B cell (primary cell): ENCODE measurements at places on chromosomes 2 and 18.

- H3K36me3 ChIP-seq: no peaks in the 10 kb centered on the region
- DNase-seq: no peak
- no peak overlapping the region for H3K27ac ChIP-seq
- H3K4me1 ChIP-seq: no peaks in the 10 kb centered on the region
- H3K27me3 ChIP-seq: no peaks in the 10 kb centered on the region
These were observed 364.9 kb downstream of the ANAPC1 start for GRCh38 chr2:111519071-111519470.

GRCh38 chr2:19021100-19021476 lies 337.3 kb downstream of the OSR1 start:
- no peak overlapping the region for H3K27ac ChIP-seq
- no peaks in the 10 kb centered on the region for H3K4me1 ChIP-seq
- H3K36me3 ChIP-seq: no peaks in the 10 kb centered on the region
- no peaks in the 10 kb centered on the region for H3K27me3 ChIP-seq
- DNase-seq: no peak

DNA sequence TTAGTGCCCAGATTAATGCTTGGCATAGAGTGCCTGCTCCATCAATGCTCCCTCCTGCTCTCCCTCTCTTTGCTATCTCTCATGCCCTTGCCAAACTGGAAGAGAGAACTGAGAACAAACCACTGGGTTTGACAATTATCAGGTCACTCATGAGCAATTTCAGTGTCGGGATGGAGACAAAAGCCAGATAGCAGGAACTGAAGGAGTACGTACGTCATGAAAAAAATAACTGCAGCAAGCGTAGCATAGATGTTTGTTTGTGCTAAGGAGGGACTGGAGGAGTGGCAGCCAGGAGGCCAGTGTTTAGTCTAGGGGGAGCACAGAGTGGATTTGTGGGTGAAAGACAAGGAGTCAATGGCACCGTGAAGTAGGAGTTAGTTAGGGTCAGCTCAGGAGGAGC lies 113.3 kb downstream of the POLE4 start:
- H3K4me1 ChIP-seq: no peaks in the 10 kb centered on the region
- H3K27ac ChIP-seq: no peak overlapping the region
- no peak overlapping the region for H3K4me3 ChIP-seq

- H3K4me3 ChIP-seq: no peak overlapping the region
- H3K27ac ChIP-seq: no peak overlapping the region
- H3K4me1 ChIP-seq: no peaks in the 10 kb centered on the region
- no peaks in the 10 kb centered on the region for H3K27me3 ChIP-seq
These were observed 38.2 kb downstream of the SNRPD1 start for GRCh38 chr18:21650311-21650710.

GRCh38 chr2:136891100-136891499 lies 125.8 kb downstream of the THSD7B start:
- H3K4me3 ChIP-seq: no peak overlapping the region
- H3K27ac ChIP-seq: no peak overlapping the region
- no peak for DNase-seq
- no peaks in the 10 kb centered on the region for H3K36me3 ChIP-seq
- no peaks in the 10 kb centered on the region for H3K4me1 ChIP-seq

GRCh38 chr2:139354518-139354917 lies 574.3 kb upstream of the NXPH2 start:
- no peaks in the 10 kb centered on the region for H3K36me3 ChIP-seq
- DNase-seq: no peak
- no peaks in the 10 kb centered on the region for H3K4me1 ChIP-seq
- no peaks in the 10 kb centered on the region for H3K27me3 ChIP-seq
- no peak overlapping the region for H3K4me3 ChIP-seq

GRCh38 chr2:232817756-232818155 lies 41.4 kb upstream of the KCNJ13 start:
- DNase-seq: no peak
- H3K27me3 ChIP-seq: no peaks in the 10 kb centered on the region
- no peak overlapping the region for H3K4me3 ChIP-seq
- H3K4me1 ChIP-seq: no peaks in the 10 kb centered on the region

DNA sequence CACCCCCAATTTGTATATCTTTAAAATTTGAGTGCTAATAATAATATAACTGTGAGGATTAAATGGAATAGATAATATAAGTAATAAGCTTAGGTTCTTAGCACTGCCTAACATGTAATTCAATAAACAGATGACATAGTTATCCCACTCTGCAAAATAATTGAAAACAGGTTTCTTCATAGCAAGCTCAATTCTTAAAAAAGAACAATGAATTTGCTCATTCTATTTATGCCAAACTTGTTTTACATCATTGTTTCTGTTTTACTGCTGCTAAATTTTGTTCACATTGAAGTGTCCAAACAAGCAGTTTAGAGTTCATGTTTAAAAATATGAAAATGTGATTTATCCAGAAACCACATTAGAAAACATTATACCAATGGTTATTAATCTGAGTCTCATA lies 217.0 kb downstream of the MBD5 start:
- H3K27ac ChIP-seq: no peak overlapping the region
- H3K4me1 ChIP-seq: no peaks in the 10 kb centered on the region
- no peaks in the 10 kb centered on the region for H3K27me3 ChIP-seq
- DNase-seq: no peak
- peaks cover 18% of the 10 kb centered on the region for H3K36me3 ChIP-seq

GRCh38 chr2:240374085-240374907 lies 61.2 kb upstream of the GPC1 start:
- no peak overlapping the region for H3K4me3 ChIP-seq
- no peaks in the 10 kb centered on the region for H3K36me3 ChIP-seq
- H3K27ac ChIP-seq: no peak overlapping the region
- no peaks in the 10 kb centered on the region for H3K27me3 ChIP-seq

DNA sequence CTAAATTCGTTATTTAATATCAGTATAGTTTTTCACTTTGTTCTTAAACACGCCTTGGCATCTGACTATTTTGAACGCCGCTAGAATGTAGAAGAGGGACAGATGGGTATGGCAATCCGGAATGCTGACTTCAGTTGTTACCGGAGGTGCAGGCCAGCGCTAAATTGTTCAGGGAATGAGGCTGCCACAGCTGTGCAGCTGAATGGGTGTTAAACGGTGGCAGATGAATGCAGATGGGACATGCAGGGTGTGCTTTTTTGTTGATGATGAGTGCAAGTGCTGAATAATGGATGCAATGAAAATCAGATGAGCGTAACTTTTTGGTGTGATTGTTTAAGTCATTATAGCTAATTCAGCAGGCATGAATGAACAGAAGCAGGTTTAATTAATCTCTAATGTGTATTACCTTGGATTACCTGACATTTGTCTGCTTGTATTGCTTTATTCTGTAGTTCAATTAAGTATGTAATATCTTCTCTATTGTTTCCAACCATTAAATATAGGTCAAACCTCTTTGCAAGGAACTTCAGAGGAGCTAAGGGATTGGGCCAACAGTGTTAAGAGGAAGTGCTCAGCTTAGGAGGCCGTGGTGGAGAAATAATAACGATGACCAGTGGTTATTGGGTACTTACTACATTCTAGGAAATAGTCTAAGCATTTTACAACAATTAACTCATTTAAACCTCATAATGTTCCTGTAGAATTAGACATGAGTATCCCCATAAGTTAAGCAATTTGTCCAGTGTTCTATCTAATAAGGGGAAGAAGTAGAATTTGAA lies 11.9 kb upstream of the CREG2 start:
- no peaks in the 10 kb centered on the region for H3K36me3 ChIP-seq
- H3K4me1 ChIP-seq: peaks cover 46% of the 10 kb centered on the region
- H3K27me3 ChIP-seq: no peaks in the 10 kb centered on the region

DNA sequence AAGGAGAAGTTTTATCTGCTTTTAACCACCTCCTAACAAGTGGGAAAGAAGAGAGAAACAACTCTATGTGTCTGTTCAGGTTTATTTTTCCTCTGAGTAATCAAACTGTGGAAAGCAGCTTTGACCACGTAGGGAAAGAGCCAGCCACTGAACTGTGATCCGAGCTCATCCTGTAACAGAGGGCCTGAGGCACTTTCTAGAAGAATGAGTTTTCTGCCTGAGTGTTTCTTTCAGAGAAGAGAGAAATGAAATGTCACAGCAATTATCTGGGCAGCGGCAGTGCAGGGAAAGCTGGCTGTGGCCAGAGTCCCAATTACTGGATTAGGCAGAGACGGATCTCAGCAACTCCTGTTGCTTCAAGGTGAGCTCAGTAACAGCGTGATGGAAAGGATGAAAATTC lies 151.9 kb downstream of the CD226 start:
- H3K27ac ChIP-seq: no peak overlapping the region
- no peak overlapping the region for H3K4me3 ChIP-seq
- no peaks in the 10 kb centered on the region for H3K4me1 ChIP-seq
- H3K27me3 ChIP-seq: no peaks in the 10 kb centered on the region

DNA sequence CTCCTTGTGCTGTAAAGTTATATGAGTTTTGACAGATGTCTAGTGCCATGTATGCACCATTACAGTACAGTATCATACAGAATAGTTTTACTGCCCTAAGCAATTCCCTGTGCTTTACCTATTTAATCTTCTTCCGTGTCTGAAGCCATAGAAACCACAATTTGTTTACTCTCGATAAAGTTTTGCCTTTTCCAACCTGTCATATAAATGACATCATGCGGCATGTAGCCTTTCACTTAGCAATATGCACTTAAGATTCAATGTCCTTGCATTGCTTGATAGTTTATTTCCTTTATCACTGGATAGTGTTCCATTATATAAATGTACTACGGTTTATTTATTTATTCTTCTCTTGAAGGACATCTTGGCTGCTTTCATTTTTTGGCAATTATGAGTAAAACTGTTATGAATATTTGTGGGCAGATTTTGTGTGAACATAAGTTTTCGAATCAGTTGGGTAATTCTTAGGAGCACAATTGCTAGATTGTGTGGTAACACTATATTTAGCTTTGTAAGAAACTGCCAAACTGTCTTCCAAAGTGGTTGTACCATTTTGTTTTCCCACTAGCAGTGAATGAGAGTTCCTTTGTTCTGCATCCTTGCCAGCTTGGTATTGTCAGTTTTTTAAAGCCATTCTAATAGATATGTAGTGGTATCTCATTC lies 136.8 kb upstream of the MAP3K20 start:
- H3K27ac ChIP-seq: no peak overlapping the region
- H3K4me3 ChIP-seq: no peak overlapping the region
- no peaks in the 10 kb centered on the region for H3K36me3 ChIP-seq
- no peaks in the 10 kb centered on the region for H3K4me1 ChIP-seq

DNA sequence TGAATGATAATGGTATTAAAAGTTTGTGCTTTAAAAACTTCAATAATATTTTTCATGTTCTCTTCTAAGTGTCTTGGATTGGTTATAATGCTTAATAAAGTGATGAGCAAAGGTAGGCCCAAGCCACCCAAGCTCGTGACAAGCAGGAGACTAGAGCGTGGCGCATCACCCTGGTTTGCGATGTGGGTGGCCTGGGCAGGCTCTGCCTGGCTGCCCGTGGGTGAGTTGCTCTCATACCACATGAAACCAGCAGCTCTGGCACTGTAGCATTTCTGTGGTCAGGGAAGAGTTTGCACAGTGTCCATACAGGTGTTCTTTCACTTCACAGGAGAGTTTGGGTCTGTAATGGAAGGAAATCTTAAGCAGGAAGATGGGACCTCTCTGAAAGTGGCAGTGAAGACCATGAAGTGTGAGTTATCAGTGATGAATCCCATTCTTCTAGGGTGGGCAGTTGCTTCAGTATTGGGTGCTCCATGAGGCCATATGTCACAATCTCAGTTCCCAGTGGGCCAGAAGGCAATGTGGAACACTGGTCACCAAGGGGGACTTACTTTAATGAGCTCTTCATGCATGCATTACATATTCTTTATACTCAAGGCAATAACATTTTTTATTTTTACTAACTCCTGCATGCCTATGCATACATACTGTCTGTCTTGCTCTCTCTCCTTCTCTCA lies 51.4 kb upstream of the TMEM87B start:
- no peak for DNase-seq
- no peak overlapping the region for H3K27ac ChIP-seq
- no peaks in the 10 kb centered on the region for H3K36me3 ChIP-seq
- H3K4me3 ChIP-seq: no peak overlapping the region

DNA sequence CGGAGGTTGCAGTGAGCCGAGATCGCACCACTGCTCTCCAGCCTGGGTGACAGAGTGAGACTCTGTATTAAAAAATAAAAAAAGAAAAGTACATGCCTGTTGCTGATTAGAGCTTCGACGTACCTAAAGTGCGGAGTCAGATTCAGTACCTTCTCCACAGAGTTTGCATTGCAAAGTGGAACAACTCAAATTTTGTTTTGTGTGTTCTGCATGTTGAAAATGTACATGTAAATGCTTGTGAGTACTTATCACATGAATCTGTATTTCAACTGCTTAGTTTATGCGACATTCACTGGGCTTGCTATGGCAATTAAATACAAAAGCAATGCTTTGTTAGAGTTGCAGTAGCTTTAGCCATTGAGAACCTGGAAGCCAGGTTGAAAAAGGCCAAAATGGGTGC lies 36.4 kb downstream of the ACTR2 start:
- no peaks in the 10 kb centered on the region for H3K27me3 ChIP-seq
- DNase-seq: no peak
- H3K4me3 ChIP-seq: no peak overlapping the region
- H3K27ac ChIP-seq: no peak overlapping the region
- peaks cover 82% of the 10 kb centered on the region for H3K36me3 ChIP-seq
